Renal cortical epithelial cell (primary cell): ENCODE measurements at places on chromosomes 16 and 17. TPM values are rescaled to one million over a fixed set of nuclear protein-coding genes. Genes with fewer than 3 reads are reported as not detected.
A peak's percentile ranks its signal among the peaks of the same experiment; 100 is the strongest.

Gene RNF222
- total RNA-seq: not detected in 2 replicates

Gene MYL11
- not detected in 2 replicates for total RNA-seq

Gene NPB
- 0.25 and 3.3 TPM in 2 replicates for total RNA-seq

Gene VAC14
- 11.1 and 30.3 TPM in 2 replicates for total RNA-seq

Gene CCDC182
- total RNA-seq: not detected in 2 replicates

Gene YBX2
- 0.45 TPM in 1 of 2 replicates, not detected in the other for total RNA-seq

Gene GJD3
- total RNA-seq: 0.30 TPM in 1 of 2 replicates, not detected in the other

Gene CDK5R1
- total RNA-seq: 2.6 TPM in 2 replicates

Gene TEDC2
- total RNA-seq: 2.3 and 6.3 TPM in 2 replicates

Gene USB1
- total RNA-seq: 79.5 and 261 TPM in 2 replicates

Gene CFAP52
- total RNA-seq: 1.3 TPM in 1 of 2 replicates, not detected in the other

Gene HID1
- total RNA-seq: 3.9 and 6.9 TPM in 2 replicates

- no peak for DNase-seq
These were observed 1.1 kb upstream of the GNAO1 start for GRCh38 chr16:56190048-56190676.

GRCh38 chr17:82227629-82228277, 1.1 kb upstream of the SLC16A3 start:
- DNase-seq: no peak

GRCh38 chr16:77581706-77582105, 140.6 kb upstream of the NUDT7 start:
- no peak for DNase-seq

DNA sequence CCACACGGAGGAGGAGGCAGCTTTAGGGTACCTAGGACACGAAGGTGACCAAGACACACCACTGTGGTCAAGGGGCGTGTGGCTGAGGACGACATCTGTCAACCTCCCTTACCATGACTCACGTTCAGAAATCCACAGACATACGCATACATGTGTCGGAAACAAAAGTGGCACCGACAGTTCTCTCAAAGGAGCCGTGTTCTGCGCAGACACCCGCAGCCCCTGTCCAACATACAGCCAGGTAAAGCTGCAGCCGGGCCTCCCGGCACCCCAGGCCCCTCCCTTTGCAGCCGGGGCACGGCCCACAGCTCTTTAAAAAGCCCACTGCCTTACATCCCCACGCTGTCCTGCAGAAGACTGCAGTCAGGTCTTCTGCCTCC, 40.5 kb upstream of the KLHDC4 start:
- no peak for DNase-seq

DNA sequence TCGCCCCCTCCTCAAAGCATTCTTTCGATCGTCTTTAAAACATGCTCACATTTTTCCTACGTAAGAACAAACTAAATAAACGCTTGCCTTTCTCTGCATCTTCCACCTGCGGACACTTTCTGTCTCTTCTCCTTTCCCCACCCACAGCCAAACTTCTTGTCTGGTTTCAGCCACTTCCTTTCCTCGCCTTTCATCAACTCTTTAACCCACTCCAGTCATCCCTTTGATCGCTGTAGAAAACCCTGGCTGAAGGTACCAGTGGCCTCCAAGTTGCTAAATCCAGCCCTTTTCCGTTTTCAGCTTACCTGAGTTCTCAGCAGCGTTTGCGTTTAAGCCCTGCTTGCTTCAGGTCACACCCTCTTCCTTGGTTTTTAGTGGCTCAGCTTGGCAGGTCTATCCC, 483 bp downstream of the RPA1 start:
- DNase-seq: peak; percentile 31

DNA sequence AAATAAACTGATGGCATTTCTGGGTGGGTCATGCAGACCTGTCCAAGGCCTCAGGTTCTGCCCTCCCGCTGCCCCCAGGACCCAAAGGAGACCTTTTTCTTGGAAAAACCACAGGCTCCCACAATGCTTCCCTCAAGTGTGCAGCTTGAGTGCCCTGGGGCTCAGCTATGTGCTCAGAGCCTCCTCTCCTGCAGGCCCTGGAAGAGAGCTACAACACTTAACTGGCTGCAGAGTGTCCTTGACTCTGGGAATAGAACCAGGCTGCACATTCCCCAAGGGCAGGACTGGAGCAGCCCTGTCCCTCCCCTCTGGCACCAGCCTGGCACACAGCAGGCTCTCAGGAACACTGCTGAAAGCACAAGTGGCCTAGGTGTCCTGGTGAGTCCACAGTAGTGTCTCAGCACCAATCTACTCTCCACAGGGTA, 4.8 kb upstream of the SREBF1 start:
- DNase-seq: no peak

GRCh38 chr17:17309356-17309755, 6.2 kb downstream of the NT5M start:
- no peak for DNase-seq

GRCh38 chr17:41710472-41711090, 1.6 kb upstream of the GAST start:
- DNase-seq: peak; percentile 97

DNA sequence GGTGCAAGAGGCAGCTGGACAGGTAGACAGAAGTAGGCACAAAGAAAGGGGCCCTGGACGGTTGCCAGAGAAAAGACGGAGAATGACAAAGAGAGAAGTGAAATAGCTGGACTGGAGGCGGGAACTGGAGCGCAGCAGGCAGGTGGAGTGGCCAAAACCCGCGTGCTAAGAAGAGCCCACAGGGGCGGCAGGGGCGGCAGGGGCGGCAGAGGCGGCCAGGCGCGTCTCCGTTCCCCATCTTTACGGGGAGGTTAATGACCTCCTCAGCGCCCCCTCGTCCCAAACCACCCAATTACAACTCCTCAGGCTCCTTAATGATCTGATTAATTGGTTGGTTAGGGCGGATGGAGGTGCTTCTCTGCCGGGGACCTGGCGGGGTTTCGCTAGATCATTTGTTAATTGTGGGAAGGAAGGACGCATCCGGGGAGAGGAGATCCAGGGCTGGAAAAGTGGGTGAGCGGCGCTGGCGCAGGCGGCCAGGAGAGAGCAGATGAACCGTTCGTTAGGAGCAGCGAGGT, 15.4 kb upstream of the HOXB9 start:
- DNase-seq: no peak

DNA sequence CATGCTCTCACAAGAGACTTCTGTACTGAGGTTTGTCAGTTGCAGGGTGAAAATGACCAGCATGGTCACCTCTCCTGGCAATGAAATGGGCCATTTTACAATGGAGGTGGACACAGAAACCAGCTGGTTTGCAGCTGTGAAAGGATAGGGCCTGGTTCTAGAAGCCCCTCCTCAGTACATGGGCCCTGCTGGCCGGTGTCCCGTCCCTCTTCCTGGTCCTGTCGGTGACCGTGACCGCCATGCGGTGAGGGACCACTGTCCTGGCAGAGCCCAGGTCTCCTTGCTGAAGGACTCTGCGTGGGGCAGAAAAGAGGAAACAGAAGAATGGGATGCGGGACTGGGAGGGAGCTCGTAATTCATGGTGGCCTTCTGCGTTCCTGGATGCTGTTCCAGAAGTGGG, 76.0 kb upstream of the ZNF423 start:
- no peak for DNase-seq

DNA sequence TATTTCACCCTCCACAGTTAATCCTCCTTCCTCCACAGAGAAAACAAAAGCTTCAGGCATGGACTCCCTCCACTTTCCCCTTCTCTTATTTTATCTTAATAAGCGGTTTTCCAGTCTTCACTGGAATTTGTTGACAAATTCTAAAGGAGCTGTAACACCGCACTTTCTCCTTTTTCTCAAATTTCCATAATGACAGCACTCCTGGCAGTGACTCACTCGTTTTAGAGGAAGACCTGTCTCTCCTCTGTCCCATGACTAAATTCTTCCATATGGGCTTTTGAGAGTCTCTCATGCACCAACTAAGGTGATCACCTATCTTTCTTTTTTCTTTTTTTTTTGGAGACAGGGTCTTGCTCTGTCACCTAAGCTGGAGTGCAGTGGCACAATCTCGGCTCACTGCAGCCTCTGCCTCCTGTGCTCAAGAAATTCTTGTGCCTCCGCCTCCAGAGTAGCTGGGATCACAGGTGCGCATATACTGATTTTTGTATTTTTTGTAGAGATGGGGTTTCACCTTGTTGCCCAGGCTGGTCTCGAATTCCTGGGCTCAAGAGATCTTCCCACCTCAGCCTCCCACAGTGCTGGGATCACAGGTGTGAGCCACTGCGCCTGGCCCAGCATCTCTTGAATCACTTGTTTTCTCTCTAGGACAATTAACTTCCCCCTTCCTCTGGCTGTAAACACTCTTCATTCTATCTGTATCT, 7.7 kb downstream of the ITGAM start:
- peak; percentile 26 for DNase-seq

GRCh38 chr17:8884336-8884990, 17.0 kb upstream of the PIK3R6 start:
- no peak for DNase-seq

GRCh38 chr17:69882281-69882680, 192.7 kb upstream of the KCNJ16 start:
- no peak for DNase-seq

DNA sequence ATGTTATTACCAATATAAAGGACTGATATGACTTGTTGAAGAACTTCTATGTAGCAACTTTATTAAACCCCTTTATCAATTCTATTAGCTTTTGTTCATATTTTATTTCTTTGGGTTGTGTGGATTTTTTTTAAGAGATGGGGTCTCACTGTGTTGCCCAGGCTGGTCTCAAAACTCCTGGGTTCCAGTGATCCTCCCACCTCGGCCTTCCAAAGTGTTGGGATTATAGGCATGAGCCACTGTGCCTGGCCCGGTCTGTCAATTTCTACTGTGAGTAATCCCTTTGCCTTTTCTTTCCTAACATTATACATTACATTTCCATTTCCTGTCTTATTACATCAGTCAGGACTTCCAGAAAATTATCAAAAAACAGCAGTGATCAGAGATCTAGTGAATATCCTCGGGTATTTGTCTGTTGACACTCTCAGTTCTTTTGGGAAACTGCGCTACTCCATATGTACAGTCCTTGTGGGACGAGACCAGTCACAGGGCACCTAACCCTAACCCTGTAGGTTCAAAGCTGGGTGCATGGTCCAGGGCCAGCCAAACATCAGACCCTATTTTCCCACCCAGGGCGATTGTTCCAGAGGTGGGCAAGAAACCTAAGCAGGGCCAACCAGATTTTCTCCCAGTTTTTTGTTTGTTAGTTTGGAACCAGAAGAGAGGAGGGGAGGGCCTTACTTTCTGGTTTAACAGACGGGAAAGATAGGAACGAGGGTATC, 1.7 kb upstream of the SLC47A1 start:
- no peak for DNase-seq

GRCh38 chr16:18969855-18970240, 13.9 kb upstream of the TMC7 start:
- DNase-seq: no peak

- DNase-seq: no peak
These were observed 12.0 kb downstream of the PRR11 start for GRCh38 chr17:59167571-59168001.

- no peak for DNase-seq
These were observed 16.5 kb downstream of the GLP2R start for GRCh38 chr17:9842057-9842758.

GRCh38 chr16:49503256-49504022, 129.8 kb downstream of the C16orf78 start:
- no peak for DNase-seq

- DNase-seq: no peak
These were observed 5.1 kb downstream of the NUDT16L1 start for GRCh38 chr16:4698321-4699045.

GRCh38 chr17:72605543-72605942, 484.7 kb downstream of the SOX9 start:
- no peak for DNase-seq

GRCh38 chr17:81494626-81495377, 17.8 kb downstream of the ACTG1 start:
- DNase-seq: no peak

DNA sequence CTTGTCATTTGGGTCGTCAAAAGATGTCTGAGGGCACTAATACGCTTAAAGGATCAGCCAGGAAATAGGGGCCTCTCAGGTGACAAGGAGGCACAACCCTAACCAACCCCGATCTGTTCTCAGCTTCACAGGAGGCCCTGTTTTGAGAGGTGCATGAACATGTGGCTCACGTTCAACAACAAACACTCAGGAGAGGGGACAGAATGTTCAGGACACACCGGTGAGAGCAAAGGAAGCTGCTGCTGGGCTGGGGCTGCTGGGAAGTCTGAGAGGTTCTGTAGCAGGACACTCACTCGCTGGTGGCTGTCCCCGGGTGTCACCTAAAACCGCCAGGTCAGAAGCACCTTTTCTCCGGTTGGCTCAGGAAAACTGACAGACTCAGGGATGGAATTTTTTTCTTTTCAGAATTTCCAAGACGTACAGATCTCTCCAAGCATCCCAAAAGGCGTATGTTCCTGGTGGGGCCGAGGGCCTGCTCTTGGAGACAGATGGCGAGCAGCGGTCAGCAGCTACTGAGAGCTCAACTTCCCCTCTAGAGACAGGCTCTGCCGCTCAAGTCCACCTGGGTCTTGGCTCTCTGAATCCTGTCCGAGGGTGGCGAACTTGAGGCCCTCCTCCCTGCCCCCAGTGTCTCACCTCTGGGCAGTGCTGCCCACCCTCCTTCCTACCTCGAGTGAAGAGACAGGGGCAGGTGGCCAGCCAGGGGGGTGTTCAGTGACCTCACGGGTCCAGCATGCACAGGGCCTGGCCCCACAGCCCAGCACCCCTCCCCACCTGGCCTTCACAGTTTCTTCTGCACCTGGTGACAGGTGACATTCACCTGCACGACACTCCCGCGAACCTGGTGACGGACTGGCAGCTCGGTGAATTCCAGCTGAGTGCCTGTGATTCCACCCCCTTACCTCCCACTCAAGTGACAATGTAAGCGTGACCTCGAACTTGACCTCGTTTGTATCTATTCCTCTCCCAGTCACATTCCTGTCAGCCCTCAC, 22.9 kb downstream of the CLUH start:
- no peak for DNase-seq

DNA sequence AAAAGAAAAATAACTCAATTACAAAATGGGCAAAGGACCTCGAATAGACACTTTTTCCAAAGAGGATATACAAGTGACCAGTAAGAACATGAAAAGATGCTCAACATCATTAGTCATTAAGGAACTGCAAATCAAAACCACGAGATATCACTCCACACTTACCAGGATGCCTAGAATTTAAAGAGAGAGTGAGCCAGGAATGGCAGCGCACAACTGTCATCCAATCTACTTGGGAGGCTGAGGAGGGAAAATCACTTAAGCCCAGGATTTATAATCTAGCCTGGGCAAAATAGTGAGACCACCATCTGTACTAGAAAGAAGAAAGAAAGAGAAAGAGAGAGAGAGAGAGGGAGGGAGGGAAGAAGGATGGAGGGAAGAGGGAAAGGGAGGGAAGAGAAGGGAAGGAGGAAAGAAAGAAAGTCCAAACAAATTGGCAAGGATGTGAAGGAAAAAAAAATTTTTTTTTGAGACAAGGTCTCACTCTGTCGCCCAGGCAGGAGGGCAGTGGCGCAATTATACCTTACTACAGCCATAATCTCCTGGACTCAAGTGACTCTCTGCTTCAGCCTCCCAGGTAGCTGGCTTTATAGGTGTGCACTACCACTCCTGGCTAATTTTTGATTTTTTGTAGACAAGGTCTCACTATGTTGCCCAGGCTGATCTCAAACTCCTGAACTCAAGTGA, 22.6 kb downstream of the TBX2 start:
- no peak for DNase-seq
